ENCODE measurements at places on chromosomes 1 and 21. TPM values are rescaled to one million over a fixed set of nuclear protein-coding genes. Genes with fewer than 3 reads are reported as not detected.

The RTCA gene
- polyA plus RNA-seq: 36.6 TPM

The KIFAP3 gene
- polyA plus RNA-seq: 52.1 TPM

The RGS18 gene
- polyA plus RNA-seq: 1.9 TPM

The TDRD10 gene
- 1.5 TPM for polyA plus RNA-seq

The AIRE gene
- 0.32 TPM for polyA plus RNA-seq

The LCE2B gene
- polyA plus RNA-seq: not detected

The USP24 gene
- 48.8 TPM for polyA plus RNA-seq

The CD52 gene
- polyA plus RNA-seq: 1.7 TPM

The GBP5 gene
- polyA plus RNA-seq: 0.61 TPM

The SERPINC1 gene
- polyA plus RNA-seq: 0.32 TPM

The TNFRSF1B gene
- polyA plus RNA-seq: 6.3 TPM

The FAM151A gene
- 31.2 TPM for polyA plus RNA-seq

The MTF2 gene
- 51.2 TPM for polyA plus RNA-seq

The RHD gene
- polyA plus RNA-seq: 0.51 TPM

The SPAG17 gene
- 5.9 TPM for polyA plus RNA-seq

The GBP7 gene
- polyA plus RNA-seq: 0.17 TPM

The KIRREL1 gene
- polyA plus RNA-seq: 184 TPM

The PALMD gene
- 2.1 TPM for polyA plus RNA-seq

The ENAH gene
- polyA plus RNA-seq: 129 TPM

The FCMR gene
- 2.6 TPM for polyA plus RNA-seq

The IVL gene
- 0.24 TPM for polyA plus RNA-seq

The TBX19 gene
- 2.7 TPM for polyA plus RNA-seq

The SPATA21 gene
- not detected for polyA plus RNA-seq

The TRIM46 gene
- 3.4 TPM for polyA plus RNA-seq

The ENSA gene
- 235 TPM for polyA plus RNA-seq

The VSIG8 gene
- polyA plus RNA-seq: 0.65 TPM

The INAVA gene
- polyA plus RNA-seq: 41.8 TPM

The INSRR gene
- polyA plus RNA-seq: 1.9 TPM

The RPL22 gene
- 680 TPM for polyA plus RNA-seq

The NAV1 gene
- 18.8 TPM for polyA plus RNA-seq

The LRRC71 gene
- polyA plus RNA-seq: 0.32 TPM

The PRAMEF9 gene
- not detected for polyA plus RNA-seq

The SCYL3 gene
- polyA plus RNA-seq: 20.3 TPM

The ZSWIM5 gene
- 7.6 TPM for polyA plus RNA-seq

The TENT5C gene
- polyA plus RNA-seq: 2.4 TPM

The KCNN3 gene
- 2.5 TPM for polyA plus RNA-seq

The MTOR gene
- 44.1 TPM for polyA plus RNA-seq

The BMP8A gene
- polyA plus RNA-seq: 0.86 TPM

The ZMYND12 gene
- polyA plus RNA-seq: 4.5 TPM

The ASAP3 gene
- polyA plus RNA-seq: 32.7 TPM

The TMEM54 gene
- 11.6 TPM for polyA plus RNA-seq

All from right renal pelvis (tissue), 4 donors.